ENCODE measurements at places on chromosomes 1 and 21.

GRCh38 chr1:161189036-161189435, 9.8 kb downstream of the ADAMTS4 start:
- DNase-seq, result no peak

- DNase-seq, result no peak
Measured at GRCh38 chr1:221439747-221440501, 302.0 kb downstream of the DUSP10 start.

DNA sequence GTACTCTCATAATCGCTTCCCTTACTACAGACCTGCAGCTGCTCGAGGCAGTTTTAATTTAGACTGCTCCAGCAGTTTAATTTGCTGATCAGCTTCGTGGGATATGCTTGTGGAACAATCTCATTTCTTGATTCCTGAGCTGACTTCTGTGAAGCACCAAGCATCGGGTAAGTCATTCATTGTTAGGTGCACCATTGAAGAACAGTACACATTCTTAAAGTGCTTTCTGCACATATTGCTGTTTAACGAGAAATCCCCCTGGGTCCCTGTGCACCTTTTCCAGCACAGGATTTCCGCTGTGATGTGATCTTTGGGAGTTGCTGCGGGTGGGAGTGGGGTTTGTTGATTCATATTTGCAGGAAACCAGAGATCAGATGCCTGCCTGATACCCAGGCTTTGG, 9.1 kb downstream of the GALNT2 start:
- no peak for DNase-seq

- no peak for DNase-seq
Measured at GRCh38 chr1:203701606-203702005, 63.4 kb upstream of the LAX1 start.

GRCh38 chr1:220335668-220336067, 63.4 kb upstream of the RAB3GAP2 start:
- no peak for DNase-seq

DNA sequence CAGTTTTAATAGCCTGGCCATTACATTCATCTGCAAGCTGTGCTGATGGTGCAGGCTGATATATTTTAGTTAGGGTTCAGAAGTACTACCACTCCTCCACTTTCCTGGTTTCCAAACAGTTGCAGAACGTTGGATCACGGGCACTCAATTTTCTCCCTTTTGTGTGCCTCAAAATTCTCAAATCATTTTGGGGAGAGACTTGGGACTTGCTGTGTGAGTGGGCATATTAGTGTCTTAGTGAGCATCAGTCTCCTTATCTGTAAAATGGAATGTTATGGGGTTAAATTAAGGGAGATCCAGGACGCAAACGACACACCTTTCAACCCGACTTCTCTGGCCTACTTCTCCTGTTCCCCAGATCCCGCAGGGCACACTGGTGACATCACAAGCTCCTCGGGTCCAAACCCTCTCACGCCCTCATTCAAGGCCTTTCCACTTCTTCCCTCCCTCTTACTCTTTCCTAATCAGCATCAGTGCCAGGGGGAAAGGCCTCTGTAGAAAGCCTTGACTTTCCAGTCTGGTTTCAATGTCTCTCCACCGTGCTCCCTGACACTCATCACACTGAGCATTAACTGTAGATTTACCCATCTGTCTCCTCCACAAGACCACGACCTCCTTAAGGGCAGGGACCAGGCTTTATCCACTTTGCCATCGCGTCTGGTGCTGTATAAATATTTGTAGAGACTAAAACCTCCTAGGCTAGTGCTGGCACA, 1.2 kb downstream of the PIGP start:
- DNase-seq, result no peak

DNA sequence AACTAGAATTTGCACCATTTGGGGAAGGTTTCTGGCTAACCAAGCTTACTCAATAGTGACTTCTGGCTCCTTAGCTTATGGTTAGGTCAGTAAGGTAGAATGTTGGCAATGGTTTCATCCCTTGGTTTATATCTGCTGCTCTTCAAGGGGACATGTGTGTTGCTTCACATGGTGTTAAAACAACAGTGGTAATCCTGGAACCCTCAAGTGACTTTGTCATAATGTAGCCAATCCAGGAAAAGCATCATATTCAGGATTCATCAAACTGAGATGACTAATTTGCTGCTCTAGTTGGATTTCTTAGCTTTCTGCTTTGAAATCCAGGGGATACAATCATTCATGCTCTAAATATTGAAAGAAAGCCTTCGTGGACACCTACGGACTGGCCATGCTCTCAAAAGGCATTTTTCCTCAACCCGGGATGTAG, 108.7 kb downstream of the RGL1 start:
- no peak for DNase-seq

DNA sequence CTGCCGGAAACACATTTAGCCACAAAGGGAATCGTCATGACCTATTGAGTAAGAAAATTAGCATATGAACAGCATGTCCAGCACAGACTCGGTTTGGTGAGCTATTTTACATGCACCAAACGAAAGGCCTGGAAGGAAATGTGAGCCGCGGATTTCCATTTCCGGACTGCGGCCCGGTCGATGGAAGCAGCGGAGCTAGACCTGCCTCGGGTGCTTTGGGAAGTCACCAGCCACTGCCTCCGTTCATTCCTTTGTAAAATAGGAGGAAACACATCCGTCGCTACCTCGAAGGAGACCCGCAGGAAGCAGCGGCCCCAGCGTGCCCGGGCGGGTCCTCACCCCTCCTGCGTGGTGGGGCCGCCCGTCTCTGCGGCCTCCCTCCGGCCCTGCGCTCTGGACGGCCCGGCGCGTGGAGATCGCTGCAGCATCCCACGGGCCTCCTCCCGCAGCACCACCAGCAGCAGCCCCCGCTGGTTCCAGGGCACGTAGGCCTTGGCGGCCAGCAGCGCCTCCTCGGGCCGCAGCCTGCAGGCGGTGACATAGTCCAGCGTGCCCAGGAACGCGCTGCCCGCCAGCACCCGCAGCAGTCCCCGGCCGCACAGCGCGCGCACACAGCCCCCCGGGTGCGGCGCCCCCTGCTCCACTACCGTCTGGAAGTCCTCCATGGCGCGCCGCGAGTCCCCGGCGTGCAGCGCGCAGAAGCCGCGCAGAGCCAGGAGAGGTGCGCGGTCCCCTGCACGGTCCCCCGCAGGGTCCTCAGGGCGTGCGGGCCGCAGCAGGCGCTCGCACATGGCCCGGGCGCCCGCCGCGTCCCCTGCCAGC, 12.1 kb downstream of the TTC34 start:
- DNase-seq, result no peak

DNA sequence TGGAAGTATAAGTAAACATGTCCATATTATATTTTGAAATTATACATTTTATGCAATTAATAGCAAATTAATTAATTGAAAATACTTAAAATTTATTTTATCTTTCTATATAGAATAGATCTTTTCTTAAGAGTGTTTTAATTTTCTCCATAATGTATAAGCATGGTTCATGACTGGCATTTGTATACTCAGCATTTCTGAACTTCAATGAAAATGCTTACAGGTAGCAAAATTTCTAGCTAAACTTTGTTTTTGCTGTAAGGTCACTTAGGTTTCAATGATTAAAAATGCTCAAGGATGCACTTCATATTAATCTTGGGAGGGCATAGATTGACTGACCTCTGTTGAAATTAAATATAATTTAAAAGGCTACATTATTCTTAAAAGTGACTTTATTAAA, 1108.1 kb downstream of the BRINP3 start:
- no peak for DNase-seq

GRCh38 chr1:42940851-42941639, 17.6 kb downstream of the SLC2A1 start:
- DNase-seq, result no peak

DNA sequence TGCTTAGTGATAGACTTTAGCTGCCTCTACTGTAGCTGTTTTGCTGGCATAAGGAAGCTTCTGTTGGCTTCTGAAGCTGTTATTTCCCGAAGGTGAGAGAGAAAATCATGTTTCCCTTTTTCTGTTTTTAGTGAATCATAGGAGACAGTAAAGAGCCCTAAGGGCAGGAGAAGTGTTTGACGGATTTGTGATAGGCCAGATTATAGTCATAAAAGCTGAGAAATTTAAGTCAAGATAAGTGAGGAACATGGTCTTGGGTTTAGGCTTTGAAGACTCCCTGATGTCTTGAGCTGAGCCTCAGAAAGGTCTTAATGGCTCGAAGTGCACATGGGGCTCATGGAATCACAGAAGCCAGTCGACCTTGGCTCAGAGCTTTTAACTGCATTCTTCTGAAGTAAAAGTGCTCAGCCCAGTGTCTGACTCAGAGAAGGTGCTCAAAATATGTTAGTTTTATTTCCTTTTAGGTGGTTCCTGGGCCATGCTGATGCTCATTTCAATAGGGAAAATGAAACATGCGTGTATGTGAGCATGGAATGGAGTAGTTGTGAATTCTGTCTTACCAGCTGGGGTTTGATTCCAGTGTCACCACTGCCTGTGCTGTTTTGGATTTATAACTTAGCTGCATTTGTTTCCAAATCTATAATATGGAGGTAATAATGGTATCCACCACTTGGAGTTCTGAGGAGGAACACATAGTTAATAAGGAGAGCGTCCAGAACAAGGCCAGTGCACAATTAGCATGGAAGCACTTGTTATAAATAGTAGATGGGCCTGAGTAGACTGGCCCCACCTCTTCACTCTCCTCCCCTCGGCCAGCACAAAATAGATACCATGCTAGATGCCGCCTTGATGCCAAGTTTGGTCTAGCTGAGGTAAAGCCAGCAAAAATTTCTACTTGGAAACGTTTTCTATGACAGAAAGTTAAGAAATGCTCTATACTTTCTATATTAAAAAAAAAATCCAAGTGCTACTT, 99.2 kb downstream of the C1orf21 start:
- DNase-seq, result no peak

DNA sequence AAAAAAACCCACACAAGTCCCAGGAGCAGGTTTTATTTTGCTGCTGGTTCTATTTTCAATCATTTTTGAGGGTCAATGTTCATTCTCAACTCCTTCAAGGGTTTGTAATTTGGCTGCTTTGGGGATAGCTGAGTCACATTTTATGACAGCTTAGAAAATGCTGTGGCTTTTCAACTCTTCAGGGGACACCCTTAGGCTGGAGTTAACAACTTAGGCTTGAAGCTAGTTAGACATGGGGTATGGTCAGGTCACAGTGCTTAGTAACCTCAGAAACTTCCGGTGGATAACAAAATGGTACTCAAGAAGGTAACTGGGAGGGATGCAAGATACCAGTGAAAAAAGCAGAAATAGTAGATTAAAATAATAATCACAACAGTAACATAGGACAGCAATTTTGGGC, 308.8 kb downstream of the HHIPL2 start:
- DNase-seq, result no peak
